Stomach (tissue), 19 donors: ENCODE measurements at places on chromosomes 3 and 15.

DNA sequence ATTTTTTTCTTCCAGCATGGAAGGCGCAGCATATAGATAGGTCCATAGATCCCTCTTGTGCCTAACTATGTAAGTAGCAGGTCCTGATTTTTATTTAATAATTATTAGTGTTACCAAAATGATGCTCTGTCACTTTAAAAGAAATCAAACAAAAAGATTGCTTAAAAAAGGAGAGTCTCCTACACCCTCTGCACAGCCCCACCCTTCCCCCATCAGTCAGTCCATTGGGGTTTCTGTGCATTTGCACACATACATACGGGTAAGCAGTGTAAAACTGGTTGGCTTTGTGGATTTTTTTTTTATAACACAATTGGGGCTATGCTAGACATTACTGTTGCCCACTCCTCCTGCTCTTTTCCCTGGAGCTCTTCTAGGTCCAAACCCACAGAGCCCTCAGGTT lies 7.0 kb upstream of the RPP14 start:
- no peak for DNase-seq

DNA sequence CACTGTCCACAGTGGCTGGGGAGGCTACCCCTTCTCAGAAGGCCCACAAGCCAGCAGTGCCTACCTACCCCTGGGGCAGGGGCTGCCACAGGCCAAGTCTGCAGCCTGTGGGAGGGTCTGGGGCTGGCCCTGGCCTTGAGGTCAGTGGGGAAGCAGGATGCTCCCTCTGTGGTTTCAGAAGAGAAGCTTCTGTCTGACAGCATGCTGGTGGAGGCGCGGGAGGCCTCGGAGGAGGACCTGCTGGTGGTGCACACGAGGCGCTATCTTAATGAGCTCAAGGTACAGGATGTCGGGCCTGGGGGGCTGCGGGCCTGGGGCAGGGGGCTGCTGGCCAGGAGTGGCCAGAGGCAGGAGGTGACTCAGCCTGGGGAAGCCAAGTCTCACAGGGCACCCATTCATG lies 3.2 kb downstream of the HDAC11 start:
- no peak for DNase-seq

DNA sequence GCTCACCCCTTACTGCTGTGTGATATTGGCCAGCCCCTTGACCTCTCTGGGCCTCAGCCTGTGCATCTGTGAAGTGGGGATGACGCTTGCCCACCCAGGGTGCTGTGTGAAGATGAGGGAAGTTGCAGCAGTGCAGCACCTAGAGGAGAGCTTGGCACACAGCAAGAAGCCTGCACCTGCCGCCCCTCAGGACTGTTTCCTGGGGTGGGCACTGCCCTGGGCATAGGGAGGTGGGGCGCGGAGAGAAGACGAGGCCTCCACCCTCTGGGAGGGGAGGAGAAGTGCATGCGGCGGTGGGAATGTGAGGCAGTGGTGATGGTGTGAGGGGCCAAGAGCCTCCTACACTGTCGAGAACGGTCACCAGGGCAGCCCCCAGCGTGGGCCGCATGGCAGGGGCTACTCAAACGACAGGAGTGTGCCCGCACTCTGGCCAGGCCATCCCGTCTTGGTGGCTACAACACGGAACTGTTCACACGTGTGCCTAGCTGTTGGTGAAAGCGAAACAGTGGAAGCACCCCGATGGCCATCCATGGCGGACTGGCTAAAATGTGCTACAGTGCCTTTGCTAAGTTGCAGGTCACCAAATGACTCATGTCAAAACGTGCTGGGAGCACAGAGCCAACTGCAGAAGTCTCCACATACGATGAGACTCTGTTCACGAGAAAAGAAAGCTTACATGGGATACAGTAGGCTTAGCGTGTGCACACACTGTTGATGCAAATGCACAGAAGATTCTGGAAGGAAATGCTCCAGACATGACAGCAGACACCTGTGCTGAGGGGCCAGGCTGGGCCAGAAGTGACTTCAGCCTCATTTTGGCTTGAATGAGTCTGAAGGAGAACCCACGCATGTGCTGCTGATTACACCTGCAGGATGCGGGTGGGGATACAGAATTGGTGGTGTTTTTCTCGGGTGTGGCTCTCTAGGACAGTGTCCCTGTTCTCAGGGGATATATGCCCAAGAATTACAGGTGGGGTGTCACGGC lies 40.4 kb upstream of the IQSEC1 start:
- no peak for DNase-seq

DNA sequence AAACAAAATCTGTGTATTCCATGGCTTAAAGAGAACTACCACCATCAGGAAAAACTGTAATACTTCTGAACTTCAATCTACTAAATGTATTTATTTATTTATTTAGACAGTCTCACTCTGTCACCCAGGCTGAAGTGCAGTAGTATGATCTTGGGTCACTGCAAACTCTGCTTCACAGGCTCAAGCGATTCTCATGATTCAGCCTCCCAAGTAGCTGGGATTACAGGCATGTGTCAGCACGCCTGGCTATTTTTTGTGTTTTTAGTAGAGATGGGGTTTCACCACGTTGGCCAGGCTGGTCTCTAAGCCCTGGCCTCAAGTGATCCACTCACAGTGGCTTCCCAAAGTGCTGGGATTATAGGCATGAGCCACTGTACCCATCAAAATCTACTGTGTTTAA lies 202.3 kb upstream of the POU1F1 start:
- DNase-seq = no peak
